ENCODE measurements at places on chromosomes 6 and 20. TPM values are rescaled to one million over a fixed set of nuclear protein-coding genes. Genes with fewer than 3 reads are reported as not detected.

Gene ID1
- 0.88 TPM for total RNA-seq

Gene DEFB124
- not detected for total RNA-seq

- no peaks in the 10 kb centered on the region for H3K27me3 ChIP-seq
- no peaks in the 10 kb centered on the region for H3K4me1 ChIP-seq
- no peaks in the 10 kb centered on the region for H3K36me3 ChIP-seq
- H3K4me3 ChIP-seq, result no peak overlapping the region
- H3K27ac ChIP-seq, result no peak overlapping the region
These were observed 68.8 kb downstream of the PRL start for GRCh38 chr6:22227824-22228610.

- no peak for DNase-seq
- no peaks in the 10 kb centered on the region for H3K27me3 ChIP-seq
- no peak overlapping the region for H3K27ac ChIP-seq
- H3K4me3 ChIP-seq, result no peak overlapping the region
- H3K36me3 ChIP-seq, result no peaks in the 10 kb centered on the region
These were observed 3.4 kb upstream of the PTK6 start for GRCh38 chr20:63540417-63541186.

DNA sequence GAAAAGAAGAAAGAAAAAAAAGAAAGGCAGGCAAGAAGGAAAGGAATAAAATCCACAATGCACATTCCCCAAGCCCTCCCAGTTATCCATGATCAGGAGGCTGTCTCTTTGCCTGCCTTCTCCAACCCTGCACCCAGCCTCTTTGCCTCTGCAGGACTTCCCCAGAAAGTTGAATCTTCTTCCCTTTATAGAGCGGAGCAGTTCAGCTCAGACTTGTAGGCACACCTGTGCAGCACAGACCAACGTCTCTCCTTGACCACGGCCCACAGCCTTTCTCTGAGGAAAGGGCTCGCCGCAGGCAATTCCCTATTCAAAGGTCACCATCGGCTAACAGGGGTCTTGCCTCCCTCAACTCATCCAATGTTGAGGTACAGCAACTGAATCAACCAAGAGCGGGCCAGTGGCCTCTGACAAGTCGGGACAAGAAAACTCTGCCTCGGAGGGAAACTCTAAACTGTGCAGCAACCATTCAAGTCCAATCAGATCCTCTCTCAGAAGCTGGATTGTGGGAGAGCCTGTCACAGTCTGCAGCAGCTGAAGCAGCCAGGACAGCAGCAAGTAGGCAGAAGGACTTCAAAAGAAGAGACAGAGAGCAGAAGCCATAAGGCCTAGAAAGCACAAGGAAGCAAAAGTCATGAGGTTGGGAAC lies 529.2 kb upstream of the JARID2 start:
- peaks cover 16% of the 10 kb centered on the region for H3K4me1 ChIP-seq
- H3K27ac ChIP-seq, result no peak overlapping the region
- H3K27me3 ChIP-seq, result no peaks in the 10 kb centered on the region
- no peak for DNase-seq

DNA sequence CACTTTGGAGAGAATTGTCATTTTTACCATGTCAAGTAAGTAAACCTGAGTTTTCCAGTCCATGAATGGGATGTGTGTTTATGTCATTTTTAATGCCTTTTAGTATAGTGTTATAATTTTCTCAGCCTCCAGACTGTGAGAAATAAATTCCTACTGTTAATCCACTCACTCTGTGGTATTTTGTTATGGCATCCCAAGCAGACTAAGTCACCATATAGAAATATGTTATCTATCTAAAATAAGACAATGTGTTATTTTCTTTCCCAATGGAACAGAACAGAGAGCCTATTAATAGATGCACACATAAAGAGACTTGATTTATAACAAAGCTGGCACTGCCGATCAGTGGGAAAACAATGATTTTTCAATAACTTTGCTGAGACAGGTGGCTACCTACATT lies 70.2 kb upstream of the SLC4A11 start:
- H3K27ac ChIP-seq, result no peak overlapping the region
- H3K4me1 ChIP-seq, result no peaks in the 10 kb centered on the region
- no peak overlapping the region for H3K4me3 ChIP-seq
- no peak for DNase-seq

DNA sequence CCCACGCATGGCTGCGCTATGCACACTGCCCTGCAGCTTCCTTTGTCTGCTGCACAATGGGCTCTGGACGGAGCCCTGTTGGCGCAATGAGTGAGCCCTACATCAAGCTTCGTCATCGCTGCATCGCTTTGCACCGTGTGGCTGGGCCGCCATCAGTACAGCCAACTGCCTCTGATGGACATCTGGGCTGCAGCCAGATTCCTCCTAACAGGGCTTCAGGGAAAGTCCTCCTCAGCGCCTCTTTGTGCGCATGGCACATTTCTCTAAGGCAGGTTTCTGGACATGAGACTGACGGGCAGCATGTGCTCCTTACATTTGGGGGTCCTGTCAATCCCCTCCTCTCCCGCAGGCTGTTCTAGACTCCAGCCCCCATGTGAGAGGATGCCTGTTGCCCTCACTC lies 29.7 kb upstream of the ANGPT4 start:
- no peak overlapping the region for H3K4me3 ChIP-seq
- no peak overlapping the region for H3K27ac ChIP-seq
- no peaks in the 10 kb centered on the region for H3K4me1 ChIP-seq
- H3K36me3 ChIP-seq, result no peaks in the 10 kb centered on the region
- peaks cover 28% of the 10 kb centered on the region for H3K27me3 ChIP-seq

DNA sequence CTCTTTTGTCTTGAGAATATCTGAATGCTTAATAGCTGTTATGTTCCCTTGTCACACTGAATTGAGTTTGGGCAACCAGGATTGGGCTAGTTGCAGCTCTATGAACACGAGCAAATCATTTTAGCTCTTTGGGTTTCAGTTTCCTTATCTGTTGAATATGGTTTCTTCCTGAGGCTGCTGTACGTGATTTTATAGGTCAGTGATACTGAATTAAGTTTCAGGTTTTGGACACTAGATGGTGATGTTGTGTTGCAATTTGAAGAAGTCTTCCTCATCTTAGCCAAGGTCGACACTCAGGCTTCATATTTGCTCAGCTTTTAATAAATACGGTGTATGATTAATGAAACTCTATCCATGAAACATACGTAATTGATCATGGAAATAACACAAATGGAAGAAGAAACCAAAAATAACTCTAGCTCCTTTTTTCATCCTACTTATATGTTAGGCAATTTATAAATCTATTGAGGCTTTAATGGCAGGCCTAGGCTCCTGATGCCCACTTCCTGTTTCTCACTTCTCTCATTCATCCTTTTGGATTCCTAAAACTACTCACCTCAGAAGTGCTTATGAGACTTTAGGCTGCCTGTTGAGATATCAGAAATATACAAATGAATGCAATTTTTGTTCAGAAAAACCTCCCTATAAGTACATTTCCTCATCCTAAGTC lies 354.1 kb upstream of the MAP3K7 start:
- no peak for DNase-seq
- no peaks in the 10 kb centered on the region for H3K27me3 ChIP-seq
- peak overlapping the region; percentile 0 for H3K4me3 ChIP-seq
- no peak overlapping the region for H3K27ac ChIP-seq
- H3K4me1 ChIP-seq, result peaks cover 9% of the 10 kb centered on the region

GRCh38 chr20:19745584-19745983 lies 12.5 kb upstream of the RIN2 start:
- no peak overlapping the region for H3K27ac ChIP-seq
- DNase-seq, result no peak
- H3K27me3 ChIP-seq, result peaks cover 26% of the 10 kb centered on the region
- no peak overlapping the region for H3K4me3 ChIP-seq
- H3K4me1 ChIP-seq, result peaks cover 2% of the 10 kb centered on the region
- H3K36me3 ChIP-seq, result no peaks in the 10 kb centered on the region

DNA sequence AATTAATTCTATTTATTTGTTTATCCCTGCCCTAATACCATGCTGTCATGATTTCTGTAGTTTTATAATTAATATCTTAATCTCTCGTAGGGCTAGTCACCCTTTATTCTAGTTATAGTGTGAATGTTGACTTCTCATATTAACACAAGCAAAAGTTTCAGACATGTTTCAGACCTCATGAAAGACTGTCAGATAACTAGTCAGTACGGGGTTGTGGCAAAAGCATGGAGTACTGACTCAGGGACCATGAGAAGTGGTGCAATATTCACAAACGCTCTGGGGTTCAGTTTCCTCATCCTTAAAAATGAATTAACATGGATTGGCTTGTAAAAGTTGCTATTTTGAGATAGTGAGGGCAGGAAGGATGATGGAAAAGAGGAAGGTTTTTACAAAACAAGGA lies 148.9 kb downstream of the TMEM200A start:
- H3K36me3 ChIP-seq, result no peaks in the 10 kb centered on the region
- H3K27ac ChIP-seq, result peak overlapping the region; percentile 65

- H3K27ac ChIP-seq, result no peak overlapping the region
- H3K27me3 ChIP-seq, result peaks cover 6% of the 10 kb centered on the region
- no peak for DNase-seq
- H3K4me3 ChIP-seq, result no peak overlapping the region
- no peaks in the 10 kb centered on the region for H3K4me1 ChIP-seq
These were observed 59.0 kb upstream of the PDE10A start for GRCh38 chr6:165722022-165722421.

DNA sequence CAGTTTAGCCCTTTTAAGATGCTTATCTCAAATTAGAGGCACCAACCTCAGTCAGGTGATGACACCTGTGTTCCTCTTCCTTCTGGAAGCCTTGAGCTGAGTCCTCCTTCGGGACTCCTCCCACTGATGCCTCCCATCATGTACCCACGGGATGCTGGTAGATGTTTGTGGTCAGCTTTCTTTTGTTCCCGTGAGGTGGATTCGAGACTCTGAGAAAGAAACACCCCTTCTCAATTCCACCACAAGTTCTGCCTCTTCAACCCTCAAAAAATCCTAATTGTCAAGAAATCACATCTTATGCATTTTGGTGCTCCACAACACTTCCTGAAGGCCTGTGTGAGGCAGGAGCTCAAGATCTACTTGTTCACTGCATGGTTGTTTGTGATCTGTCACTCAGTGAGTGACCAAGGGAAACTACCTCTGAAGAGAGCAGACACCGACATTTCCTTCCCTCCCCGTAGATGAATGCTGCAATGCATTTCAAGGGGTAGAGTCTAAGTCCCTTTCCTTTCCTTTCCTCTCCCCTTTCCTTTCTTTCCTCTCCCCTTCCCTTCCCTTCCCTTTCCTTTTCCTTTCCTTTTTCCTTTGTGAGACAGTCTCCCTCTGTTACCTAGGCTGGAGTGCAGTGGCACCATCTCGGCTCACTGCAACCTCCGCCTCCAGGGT lies 50.5 kb downstream of the PCNA start:
- H3K4me1 ChIP-seq, result no peaks in the 10 kb centered on the region
- H3K27ac ChIP-seq, result no peak overlapping the region
- no peaks in the 10 kb centered on the region for H3K27me3 ChIP-seq
- H3K4me3 ChIP-seq, result no peak overlapping the region
- no peaks in the 10 kb centered on the region for H3K36me3 ChIP-seq
- DNase-seq, result no peak

- H3K27me3 ChIP-seq, result no peaks in the 10 kb centered on the region
- peaks cover 3% of the 10 kb centered on the region for H3K36me3 ChIP-seq
- H3K27ac ChIP-seq, result peak overlapping the region; percentile 99
- peaks cover 87% of the 10 kb centered on the region for H3K4me1 ChIP-seq
These were observed 17.6 kb upstream of the SERPINB1 start for GRCh38 chr6:2859185-2859700.

DNA sequence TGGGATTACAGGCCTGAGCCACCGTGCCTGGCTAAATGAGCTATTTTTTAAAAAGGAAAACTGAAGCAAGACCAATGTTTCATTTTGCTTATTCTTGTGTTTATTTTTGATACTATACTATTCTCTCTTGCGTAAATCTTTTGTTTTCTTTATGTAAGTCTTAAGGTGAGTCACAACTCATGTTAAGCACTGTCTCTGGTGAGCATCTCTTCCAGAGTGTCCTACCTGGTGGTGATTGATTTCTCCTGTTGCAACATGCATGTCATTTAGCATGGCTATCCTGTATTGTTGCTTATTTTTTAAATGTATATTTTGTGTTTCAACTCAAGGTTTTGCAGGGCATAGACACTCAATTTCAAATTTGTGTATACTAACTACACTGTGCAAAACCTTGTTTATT lies 336.0 kb downstream of the RFPL4B start:
- H3K4me1 ChIP-seq, result no peaks in the 10 kb centered on the region
- no peak overlapping the region for H3K27ac ChIP-seq
- no peaks in the 10 kb centered on the region for H3K36me3 ChIP-seq
- no peak overlapping the region for H3K4me3 ChIP-seq
- no peak for DNase-seq

GRCh38 chr6:21972516-21972915 lies 324.3 kb downstream of the PRL start:
- H3K27ac ChIP-seq, result no peak overlapping the region
- no peaks in the 10 kb centered on the region for H3K27me3 ChIP-seq

- H3K4me1 ChIP-seq, result peaks cover 1% of the 10 kb centered on the region
- no peak overlapping the region for H3K27ac ChIP-seq
- H3K4me3 ChIP-seq, result no peak overlapping the region
- DNase-seq, result no peak
These were observed 25.5 kb downstream of the BANF2 start for GRCh38 chr20:17725094-17725835.

DNA sequence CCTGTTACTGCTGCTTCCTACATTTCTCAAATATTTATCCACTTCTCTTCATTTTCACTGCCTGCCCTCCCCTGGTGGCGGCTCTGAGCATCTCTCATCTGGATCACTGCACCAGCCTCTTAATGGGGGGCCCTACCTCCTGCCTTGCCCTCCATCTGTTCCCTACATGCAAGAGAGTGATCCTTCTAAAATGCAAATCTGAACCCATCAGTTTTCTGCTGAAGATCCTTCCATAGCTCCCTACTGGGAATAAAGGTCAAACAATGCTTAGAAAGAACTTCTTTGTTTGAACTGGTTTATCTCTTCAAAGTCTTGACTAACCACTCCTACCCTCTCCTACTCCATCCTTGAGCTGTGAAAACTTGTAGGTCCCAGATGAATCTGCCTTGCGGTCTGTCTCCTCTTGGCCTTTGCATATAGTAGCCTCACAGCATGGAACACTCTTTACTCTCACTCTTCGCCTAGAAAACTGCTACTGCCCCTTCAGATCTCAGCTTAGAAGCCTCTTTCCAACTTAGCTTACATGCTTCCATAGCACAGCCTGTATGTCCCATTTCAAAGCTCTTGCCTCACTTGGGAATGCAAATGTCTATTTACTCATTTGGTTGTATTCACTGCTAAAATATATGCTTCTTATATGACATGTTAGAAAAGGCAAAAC lies 119.3 kb downstream of the QRSL1 start:
- peaks cover 33% of the 10 kb centered on the region for H3K27me3 ChIP-seq
- H3K27ac ChIP-seq, result no peak overlapping the region
- no peak for DNase-seq
- no peak overlapping the region for H3K4me3 ChIP-seq

GRCh38 chr6:125285936-125286335 lies 15.8 kb downstream of the HDDC2 start:
- H3K4me3 ChIP-seq, result no peak overlapping the region
- no peaks in the 10 kb centered on the region for H3K27me3 ChIP-seq
- DNase-seq, result no peak
- H3K27ac ChIP-seq, result no peak overlapping the region
- H3K4me1 ChIP-seq, result peaks cover 52% of the 10 kb centered on the region
- peaks cover 86% of the 10 kb centered on the region for H3K36me3 ChIP-seq

GRCh38 chr6:143176090-143177021 lies 115.7 kb downstream of the AIG1 start:
- H3K36me3 ChIP-seq, result peaks cover 69% of the 10 kb centered on the region
- no peaks in the 10 kb centered on the region for H3K27me3 ChIP-seq
- no peak overlapping the region for H3K4me3 ChIP-seq
- H3K4me1 ChIP-seq, result peaks cover 3% of the 10 kb centered on the region
- no peak overlapping the region for H3K27ac ChIP-seq
